Stimulated activated naive CD4-positive, alpha-beta T cell (primary cell): ENCODE measurements at places on chromosomes 1 and 21.

DNA sequence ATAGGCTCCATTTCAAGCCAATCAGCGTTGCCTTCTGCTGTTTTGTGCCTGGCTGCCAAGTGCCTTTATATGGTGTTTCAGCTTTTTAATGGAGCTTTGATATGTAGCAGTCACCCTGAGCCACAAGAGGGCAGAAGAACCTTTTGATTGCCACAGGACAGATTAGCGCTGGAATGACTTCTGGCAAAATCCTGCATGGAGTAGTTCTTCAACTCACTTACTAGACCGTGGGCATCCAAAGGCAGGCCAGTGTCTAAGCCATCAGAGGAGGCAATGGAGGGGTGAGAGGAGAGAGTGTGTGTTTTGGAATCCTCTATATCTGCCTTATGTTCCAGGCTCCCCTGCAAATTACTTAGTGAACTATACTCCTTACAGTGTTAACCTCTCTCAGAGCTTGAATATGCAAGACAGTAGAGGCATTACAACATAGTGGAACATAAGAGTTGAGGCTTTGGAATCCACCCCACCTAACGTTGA is 56.2 kb downstream of the ST3GAL3 start:
- peak; percentile 35 for DNase-seq

GRCh38 chr1:17356387-17357026 is 15.5 kb upstream of the PADI6 start:
- DNase-seq, result no peak

GRCh38 chr1:103106426-103107341 is 1.6 kb downstream of the COL11A1 start:
- no peak for DNase-seq

GRCh38 chr21:19109694-19110093 is 706.1 kb upstream of the TMPRSS15 start:
- DNase-seq, result no peak

DNA sequence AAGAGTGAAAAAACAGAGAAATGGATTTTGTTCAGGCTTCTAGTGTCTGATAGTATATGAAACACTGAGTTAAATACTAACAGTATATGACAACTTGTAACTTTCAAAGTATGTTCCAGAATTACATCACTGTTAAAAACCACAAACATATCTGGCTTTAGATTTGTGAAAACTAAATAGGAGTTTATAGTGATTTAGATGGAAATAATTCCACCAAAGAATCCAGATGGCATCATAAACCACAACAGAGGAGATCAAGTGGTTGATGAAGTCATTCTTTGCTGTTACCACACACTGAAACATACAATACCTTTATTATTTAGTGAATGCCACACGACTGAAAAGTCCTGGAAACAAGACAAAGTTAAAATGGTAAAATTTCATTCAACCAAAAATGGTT is 37.2 kb downstream of the ALG14 start:
- DNase-seq, result no peak

DNA sequence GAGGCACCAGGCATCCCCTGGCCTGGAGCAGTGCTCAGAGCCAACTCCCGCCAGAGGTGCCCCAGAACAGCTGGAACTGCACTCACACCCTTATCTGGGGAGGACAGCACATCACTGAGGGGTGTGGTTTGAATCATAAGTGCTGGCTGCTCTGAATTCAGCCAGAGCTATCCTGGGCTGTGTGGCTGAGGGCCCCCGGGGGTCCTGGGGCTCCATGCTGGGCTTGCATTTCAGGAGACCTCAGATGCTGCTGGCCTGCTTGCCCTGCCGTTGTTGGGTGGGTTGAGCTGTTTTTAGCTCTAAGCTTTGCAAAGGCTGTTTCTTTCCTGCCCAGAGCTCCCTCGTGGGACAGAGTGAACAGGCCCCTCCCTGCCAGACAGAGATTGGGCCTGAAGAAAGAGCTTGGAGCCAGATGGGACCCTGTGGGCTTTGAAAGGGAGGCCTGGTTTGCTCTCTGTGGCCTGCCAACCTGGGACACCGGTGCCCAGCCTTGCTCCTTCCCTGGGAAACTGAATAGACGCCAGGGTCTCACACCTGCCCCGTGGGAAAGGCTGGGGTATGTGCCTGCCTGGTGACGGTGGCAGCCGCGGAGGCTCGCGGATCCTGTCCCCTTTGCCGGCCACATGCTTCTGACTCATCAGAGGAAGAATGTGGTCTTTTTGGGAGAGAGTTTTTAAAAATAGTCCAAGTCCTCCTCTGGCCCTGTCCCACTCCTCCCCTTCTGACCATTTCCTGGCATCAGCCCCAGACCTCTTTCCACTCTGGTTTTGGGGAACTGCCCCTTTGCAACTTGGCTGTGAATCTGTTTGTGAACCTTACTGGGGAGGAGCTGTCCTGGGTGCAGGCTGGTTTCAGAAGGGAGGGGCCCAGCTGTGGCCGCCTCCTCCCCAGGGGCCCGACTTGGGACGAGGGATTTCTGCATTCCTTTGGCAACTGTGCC is 30.0 kb downstream of the ARHGEF10L start:
- no peak for DNase-seq
